Myocyte (in vitro differentiated cells): ENCODE measurements at places on chromosomes 6 and 20.

DNA sequence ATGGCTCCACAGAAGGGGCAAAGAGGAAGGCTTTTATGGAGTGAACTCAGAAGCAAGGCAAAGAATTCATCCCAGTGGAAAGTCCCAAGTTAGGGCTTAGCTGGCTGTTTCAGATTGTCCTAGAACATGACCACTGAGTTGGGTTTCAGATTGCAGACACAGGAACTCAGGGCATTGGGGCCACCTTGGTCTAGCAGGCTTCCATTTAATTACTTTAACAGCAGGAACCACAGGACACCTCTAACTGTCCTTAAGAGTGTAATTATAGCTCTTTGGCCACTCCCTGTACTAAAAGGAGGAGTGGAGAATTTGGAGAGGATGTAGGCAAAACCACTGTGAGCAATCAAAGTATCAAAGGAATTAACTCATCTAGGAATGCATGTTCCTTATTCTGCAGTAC is 150.6 kb upstream of the AGPAT4 start:
- DNase-seq, result peak; percentile 80

- DNase-seq, result peak; percentile 70
Measured at GRCh38 chr6:28807682-28808280, 116.0 kb downstream of the TRIM27 start.

DNA sequence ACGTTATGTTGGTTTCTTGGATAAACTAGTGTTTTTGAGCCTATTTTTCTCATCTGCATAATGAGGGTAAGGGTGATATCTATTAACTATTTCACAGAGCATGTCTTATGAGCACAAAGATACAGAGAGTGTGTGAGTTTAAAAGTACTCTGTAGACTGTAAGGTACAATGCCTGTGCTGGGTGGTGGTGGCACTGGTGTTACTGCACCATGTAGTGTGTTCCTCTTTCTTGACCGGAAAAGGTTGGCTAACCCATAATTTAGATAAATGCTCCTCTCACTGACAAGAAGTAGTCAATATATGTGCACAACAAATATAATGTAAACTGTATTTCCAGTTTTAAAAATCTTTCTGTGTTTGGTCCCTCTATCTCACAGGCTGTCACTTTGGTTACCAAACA is 116.2 kb upstream of the MMS22L start:
- no peak for DNase-seq

- DNase-seq, result no peak
Measured at GRCh38 chr6:7579851-7580250, 10.1 kb upstream of the SNRNP48 start.

DNA sequence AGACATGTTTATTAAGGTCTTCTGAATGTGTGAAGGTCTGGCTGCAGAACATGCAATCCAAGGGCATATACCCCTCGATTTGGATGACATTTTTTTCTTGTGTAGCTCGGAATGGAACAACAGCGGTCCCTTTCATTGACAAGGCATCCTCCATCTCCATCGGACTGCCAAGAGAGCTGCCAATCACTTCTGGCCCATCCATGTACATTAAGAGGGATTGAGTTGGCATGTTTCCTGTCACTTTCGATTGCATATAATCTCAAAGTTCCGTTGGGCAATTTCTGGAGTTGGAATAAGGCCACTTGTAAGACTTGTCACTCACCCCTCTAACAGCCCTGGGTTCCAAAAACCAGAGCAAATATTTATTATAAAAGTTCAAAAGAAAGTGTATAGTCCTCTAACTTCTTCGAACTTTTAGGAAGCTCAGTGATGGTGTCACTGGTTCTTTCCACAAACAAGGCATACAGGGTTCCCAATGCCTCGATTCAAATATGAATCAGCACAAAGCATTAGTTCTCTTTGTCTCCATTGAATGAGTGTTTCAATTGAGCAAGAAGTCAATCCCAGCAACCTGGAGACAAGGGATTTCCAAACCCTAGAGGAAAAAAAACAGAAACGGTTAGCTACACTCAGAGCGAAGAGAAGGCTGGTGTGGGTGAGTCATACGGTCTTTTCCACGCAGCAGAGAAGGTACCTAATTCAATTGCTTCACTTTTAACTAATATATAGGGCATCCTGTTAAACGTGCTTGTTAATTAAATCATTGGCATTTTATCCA is 10.9 kb downstream of the ZNF217 start:
- peak; percentile 65 for DNase-seq

DNA sequence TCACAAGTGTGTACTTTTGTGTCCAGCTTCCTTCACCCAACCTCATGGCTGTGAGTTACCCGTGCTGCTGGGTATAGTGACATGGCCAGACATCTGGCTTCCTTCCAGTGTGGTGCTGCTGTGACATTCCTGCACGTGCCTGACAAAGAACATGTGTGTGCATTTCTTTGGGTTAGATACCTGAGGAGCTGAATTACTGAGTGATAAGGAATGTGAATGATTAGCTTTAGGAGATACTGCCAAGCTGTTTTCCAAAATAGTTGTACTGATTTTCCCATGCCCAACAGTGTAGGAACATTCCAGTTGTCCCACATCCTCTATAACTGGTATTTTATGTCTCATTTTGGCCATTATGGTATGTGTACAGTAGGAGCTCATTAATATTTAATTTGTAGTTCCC is 132.5 kb downstream of the PREX1 start:
- DNase-seq, result no peak

- DNase-seq, result peak; percentile 61
Measured at GRCh38 chr6:31791324-31792089, 4.0 kb downstream of the VARS1 start.

- no peak for DNase-seq
Measured at GRCh38 chr20:23727016-23727415, 23.7 kb downstream of the CST1 start.

DNA sequence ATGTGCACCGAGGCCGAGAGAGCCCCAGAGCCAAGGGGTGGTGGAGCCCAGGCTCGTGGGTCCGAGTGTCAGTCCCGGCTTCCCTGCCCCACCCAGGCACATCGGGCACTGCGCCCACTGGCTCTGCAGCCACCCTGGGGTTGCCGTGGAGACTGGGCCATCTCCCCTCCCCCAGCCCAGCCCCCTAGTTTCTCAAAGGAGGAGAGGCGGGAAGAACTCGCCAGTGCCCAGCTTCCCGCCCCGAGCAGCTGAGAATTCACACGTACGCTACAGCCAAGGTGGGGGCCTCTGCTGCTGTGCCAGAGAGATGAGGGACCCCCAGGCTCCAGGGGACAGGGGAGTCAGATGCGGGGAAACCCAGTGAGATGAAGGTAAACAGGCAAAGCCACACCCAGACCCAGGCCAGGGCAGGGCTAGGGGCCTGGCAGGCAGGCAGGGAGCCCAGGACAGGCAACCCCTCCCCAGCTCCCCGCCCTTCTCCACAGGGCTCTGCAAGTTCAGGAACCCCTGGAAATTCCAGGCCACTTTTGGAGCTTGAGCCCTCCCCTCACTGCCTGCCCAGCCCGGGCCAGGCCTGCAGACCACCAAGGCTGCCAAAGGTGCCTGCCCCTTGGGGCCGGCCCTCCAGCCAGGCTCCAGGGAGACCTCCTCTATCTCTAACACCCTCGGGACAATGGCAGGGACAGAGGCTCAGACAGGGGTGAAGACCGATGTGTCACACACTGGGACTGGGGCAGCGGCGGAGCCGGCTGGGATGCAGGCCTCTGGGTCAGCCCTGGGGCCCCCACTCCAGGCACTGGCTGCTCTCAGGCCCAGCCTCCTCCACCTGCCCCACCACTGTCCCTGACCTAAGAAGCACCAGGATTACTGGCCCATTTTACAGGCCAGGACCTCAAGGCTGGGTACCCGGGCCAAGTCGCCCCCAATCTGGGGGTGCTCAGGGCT is 6.0 kb downstream of the LAMA5 start:
- peak; percentile 42 for DNase-seq

GRCh38 chr6:8506126-8506525 is 70.8 kb upstream of the SLC35B3 start:
- DNase-seq, result no peak

GRCh38 chr20:5126512-5127203 is at the start of gene CDS2:
TSS of gene CDS2 (plus strand) at chr20:5127008. CDS start at chr20:5127093, 85 bp downstream.
- DNase-seq, result peak; percentile 99

GRCh38 chr20:25399037-25399430 is 8.4 kb upstream of the ABHD12 start:
- DNase-seq, result peak; percentile 87

GRCh38 chr6:31158863-31159855 is 770 bp downstream of the TCF19 start:
- no peak for DNase-seq

GRCh38 chr20:49343246-49343645 is 65.4 kb upstream of the ZNFX1 start:
- peak; percentile 96 for DNase-seq

GRCh38 chr20:59945731-59946130 is 5.5 kb downstream of the FAM217B start:
- no peak for DNase-seq

- peak; percentile 70 for DNase-seq
Measured at GRCh38 chr20:22796469-22797077, 212.2 kb upstream of the FOXA2 start.

DNA sequence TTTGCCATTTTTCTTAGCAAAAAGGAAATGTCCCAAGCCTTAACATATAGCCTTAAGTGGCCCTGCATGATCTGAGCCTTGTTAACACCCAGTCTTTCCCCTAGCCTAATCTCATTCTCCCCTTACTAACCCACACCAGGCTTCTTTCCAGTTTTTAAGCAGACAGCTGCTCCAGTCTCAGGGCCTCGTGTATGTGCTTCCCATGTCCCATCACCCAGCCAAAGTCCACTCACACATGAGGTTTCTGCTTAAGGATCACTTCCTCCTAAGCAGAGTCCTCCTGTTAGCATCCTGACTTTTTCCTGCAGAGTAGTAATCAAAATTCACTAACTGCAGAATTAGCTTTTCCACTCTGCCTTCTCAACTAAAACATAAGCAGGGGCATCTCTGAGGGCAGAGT is 96.1 kb downstream of the SMLR1 start:
- peak; percentile 69 for DNase-seq

- no peak for DNase-seq
Measured at GRCh38 chr20:2364044-2364443, 16.7 kb upstream of the TGM6 start.

DNA sequence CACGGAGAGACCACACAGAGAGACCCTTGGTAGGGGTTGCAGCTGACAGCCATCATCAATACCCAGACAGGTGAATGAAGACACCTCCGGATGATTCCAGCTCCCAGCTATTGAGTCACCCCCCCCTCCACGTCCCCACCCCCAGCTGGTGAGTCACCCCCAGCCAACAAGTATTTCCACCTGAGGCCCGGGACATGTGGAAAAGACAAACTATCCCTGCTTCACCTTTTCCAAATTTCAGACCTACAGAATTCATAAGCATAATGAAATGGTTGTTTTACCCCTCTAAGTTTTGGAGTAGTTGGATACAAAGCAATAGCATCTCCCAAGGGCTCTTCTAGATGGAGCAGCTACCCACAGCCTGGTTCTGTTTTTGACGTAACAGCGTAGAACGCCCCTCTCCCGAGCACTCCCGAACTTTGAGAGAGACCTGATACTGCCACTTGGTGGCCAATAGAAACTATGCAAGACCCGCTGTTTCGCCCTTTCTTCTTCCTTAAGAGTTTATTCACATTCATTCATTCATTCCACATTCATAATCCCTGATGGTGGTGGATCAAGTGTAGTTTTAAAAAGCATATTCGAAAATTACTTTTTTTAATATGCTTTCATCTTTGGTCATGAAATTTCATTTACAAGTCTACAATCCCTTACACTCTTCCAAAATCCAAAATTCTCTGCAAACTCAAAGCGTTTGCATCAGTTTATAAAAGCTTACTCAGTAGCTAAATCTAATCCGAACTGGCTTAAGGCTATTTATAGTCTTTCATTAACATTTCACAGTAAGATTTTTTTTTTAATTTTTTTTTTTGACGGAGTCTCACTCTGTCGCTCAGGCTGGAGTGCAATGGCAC is 15.1 kb upstream of the PPP1R16B start:
- peak; percentile 46 for DNase-seq

GRCh38 chr6:52393780-52394179 is 26.4 kb upstream of the EFHC1 start:
- no peak for DNase-seq

DNA sequence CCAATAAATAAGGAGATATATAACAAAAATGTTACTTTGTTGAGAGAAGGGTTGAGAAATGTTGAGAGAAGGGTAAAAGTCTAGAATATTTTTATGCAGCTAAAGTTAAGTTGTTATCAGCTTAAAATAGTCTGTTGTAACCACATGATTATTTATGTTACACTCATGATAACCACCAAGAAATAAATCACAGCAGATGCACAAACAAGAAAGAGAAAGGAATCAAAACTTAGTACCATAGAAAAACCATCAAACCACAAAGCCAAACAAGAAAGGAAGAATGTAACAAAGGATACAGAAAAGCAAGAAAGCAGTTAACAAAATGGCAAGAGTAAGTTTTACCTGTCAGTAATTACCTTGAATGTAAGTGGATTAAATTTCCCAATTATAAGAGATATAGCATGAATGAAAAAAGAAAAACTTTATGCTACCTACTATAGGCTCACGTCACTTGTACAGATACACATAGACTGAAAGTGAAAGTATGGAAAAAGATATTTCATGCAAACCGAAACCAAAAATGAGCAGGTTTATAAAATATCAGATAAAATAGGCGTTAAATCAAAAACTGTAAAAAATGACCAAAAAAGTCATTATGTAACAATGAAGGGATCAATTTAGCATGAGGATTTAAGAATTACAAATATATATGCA is 93.6 kb downstream of the STXBP5 start:
- peak; percentile 27 for DNase-seq

DNA sequence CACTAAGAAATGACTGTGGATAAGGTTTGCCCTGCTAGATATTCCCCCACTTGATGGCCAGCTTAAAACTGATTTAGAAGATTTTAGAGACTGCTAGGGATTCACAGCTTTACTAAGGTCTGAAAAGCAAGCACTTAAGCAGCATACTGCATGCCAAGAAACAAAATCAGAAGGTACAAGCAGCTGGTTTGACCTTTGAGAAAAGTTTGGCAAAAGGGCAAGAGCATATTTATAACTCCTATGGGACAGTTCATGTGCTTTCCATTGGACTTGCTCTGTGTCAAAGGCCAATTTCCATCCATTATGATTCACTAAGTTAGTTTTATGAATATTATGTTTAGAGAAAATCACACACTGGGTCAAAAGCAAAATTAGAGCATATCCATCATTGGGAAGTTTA is 402.8 kb downstream of the PKHD1 start:
- no peak for DNase-seq

DNA sequence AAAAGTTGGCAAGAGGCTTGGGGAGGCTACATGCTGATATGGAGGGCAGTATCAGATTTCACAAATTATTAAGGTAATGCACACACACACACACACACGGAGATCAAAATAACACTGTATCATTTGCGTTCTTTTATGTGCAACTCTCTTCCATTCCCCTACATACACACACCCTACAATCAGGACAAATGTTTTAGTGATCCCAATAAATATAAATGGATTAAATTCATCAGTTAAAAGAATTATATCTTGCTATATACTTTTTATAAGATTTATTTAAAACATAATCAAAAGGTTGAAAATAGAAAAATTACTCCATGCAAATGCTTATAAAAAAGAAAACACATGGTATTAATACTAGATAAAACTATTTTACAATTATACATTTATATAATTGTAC is 25.9 kb downstream of the TMX4 start:
- DNase-seq, result no peak

GRCh38 chr20:50304501-50304856 is 113.8 kb downstream of the CEBPB start:
- DNase-seq, result peak; percentile 38
